Activated CD8-positive, alpha-beta memory T cell treated with anti-CD3 and anti-CD28 coated beads for 48 hours (primary cell): ENCODE measurements at places on chromosomes 16 and 17.

DNA sequence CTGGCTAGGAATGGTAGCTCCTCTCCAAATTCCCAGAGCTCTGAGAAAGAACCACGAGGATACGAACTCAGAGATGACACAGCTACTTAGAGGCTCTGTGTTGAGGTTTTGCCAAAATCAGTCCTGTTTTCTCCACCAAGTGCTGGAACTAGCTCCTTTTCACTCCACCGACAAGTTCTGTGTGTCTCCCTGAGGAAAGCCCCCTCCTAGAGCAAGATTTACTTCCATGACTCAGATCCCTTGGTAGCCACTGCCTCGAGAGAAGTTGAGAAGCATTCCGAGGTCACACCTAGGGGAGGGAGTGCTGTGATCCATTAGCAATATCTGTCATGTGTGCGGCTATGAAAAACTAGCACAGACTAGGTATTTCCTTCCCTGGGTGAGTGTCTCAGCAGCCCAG lies 30.6 kb downstream of the IL21R start:
- DNase-seq = no peak

- DNase-seq = no peak
Measured at GRCh38 chr16:12296991-12297390, 320.5 kb downstream of the SNX29 start.

GRCh38 chr17:49360796-49361128 lies 1.3 kb downstream of the ZNF652 start:
- DNase-seq = no peak

DNA sequence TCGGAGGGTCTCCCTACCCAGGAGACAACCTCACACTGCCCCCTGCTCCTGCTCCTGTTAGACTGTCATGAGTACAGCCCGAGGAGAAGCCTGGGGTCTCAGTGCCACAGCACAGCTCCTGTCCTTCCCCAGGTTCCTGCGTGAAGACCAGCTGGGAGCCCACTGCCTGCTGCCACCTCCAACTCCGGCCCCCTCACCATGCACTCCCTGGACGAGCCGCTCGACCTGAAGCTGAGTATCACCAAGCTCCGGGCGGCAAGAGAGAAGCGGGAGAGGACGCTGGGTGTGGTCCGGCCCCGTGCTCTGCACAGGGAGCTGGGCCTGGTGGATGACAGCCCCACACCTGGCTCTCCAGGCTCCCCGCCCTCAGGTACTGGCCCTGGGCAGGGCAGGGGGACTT lies 16.2 kb downstream of the GLIS2 start:
- DNase-seq = no peak

GRCh38 chr16:29834079-29834478 lies 13.8 kb downstream of the MVP start:
- DNase-seq = no peak

DNA sequence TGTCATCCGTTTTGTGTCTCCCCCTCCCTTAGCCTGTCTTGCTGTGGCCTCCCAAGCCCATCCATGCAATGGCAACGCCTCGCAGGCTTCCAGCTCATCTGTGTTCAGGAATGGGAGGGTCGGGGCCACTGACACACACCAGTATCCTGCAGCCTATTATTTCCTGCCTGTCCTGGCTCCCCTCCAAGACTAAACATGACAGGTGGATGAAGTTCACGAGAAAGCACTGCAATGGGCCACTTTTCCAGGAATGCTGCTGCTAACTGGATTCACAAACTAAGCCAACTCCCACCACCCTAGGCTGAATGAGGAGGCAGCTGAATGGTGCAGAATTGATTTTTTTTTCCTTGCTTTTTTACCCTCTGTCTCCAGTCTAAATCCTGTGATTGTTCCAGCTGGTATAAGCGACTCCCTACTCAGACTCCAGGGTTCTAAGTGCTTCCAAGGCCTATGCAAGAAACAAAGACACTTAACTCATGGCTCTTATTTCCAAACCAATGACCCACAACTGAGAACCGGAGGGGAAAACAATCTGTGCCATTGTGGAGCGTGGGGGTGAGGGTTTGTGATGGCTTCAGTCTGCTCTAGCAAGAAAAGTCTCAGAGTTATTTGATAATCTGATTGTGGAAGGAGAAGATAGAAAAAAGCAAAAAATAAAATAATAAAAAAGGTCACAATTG lies 23.3 kb downstream of the TMEM100 start:
- no peak for DNase-seq

DNA sequence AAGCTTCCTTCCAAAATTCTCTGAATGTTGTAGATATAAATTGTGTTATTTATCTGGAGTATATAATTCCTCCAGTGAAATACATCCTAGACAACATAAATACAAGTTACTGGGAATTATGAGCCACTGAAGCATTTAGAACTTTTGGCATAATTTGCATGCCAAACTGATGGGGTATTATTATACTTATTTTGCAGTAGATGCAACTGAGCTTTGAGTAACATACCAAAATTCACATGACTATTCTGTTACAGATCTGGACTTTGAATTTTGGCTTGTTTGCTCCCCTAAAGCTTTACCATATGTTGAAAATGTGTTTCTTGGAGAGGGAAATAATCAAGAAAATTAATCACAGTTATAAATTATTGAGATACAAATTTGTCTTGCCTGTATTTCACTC lies 372.5 kb downstream of the CDH11 start:
- DNase-seq = no peak

GRCh38 chr17:45951941-45952340 lies 47.1 kb upstream of the STH start:
- no peak for DNase-seq

DNA sequence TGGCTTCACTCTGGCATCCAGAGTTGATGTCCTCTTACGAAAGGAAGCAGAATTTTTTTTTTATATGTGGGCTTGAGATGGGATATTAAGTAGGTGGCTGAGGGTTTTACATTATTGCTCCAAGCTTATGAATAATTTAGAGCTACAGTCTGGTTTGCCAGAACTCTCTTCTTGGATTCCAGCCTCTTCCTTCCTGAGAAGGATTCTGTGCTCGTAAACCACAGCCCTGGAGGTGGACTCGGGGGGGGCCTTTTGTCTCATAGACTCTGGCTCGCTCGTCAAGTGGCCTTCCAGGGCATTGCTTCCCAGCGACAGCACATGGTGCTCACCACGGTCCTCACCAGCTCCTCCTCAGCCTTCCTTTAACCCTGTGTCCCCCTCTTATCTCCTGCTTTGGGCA lies 43.2 kb downstream of the TMEM11 start:
- DNase-seq = no peak
